ENCODE measurements at places on chromosomes 3 and 15.
A peak's percentile ranks its signal among the peaks of the same experiment; 100 is the strongest.

DNA sequence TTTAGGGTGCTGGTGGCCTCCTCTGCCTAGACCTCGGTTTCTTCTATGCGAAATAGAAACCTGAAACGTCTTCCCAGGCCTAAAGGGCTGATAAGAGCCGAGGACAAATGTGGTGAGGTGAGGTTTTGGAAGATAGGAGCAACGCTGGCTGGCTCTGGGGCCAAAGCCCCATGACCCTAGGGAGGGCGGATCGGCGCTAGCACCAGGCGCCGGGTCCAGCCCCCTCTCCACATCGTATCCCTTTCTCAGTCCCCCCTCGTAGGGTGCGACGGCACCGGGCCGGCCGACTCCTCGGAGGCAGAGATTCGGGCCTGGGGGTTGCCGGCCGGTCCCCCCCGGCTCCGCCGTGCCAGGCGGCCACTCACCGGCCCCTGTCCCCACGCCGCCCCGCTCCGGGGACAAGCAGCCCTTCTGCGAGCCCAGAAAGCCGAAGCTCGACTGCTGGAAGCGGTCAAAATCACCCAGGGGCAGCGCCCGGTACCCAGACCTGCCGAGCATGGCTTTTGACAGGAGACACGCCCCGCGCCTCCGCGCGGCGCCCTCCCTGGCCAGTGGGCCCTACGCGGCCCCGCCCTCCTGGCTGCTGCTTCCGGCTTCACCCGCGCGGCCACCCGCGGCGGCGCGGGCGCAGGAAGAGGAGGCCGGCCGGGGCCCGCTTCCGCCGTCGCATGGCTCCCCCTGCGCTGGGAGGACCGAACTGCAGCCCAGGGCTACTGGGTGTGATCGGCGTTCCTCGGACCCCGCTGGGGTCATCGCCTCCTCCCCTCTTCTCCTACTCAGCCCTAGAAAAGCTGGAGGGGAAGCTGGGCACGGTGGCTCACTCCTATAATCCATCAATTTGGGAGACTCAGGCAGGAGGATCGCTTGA, at the start of gene STOML1:
STOML1 (minus strand) TSS at position 570 of the 868 bp plus-strand sequence; CDS start at position 498, 72 bp downstream.
- peak; percentile 82 for DNase-seq

DNA sequence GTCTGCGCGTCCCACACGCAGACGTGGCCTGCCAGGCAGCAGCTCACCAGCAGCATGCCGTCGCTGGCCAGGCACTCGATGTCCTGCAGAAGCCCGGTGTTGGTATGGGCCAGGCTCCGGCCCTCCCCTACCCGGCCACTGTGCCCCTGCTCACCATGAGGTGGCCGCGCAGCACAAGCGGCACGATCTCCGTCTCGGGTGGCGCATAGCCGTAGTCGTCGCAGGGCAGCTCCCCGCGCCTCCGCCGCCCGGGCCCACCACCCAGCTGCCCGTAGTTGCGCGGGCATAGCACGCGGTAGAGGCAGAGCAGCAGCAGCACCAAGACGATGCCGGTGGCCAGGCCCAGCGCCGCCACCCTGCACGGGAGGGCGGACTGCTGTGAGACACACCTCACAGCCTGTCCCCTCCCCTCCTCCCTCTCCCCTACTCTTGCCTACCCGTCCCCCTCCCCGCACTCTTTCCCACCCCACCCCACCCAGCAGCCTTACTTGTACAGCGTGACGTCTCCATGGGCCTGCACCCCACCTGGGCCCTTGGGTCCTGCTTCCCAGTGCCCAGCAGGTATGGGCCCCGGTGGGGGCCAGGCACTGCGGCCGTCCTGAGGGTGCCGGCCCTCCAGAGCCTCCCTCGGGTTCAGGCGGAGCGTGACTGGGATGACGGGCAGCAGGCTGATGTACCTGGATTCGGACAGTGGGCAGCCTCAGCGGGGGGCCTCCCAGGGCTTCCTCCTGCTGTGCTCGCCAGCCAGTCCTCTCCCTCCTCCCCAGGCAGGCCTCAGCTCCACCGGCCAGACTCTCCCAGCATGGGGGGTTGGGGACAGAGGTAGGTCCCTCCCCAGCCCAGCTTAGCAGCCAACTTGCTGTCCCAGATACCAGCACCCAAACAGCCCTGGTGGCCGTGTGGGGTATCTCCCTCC, 37.6 kb downstream of the PTPN23 start:
- DNase-seq, result no peak

- DNase-seq, result no peak
These were observed 9.1 kb upstream of the ISL2 start for GRCh38 chr15:76327191-76328105.

- DNase-seq, result no peak
These were observed 1.5 kb downstream of the STXBP5L start for GRCh38 chr3:120909602-120909878.

GRCh38 chr3:133706033-133706432, 40.2 kb upstream of the TF start:
- DNase-seq, result no peak

- no peak for DNase-seq
These were observed 622 bp downstream of the NAALADL2 start for GRCh38 chr3:174859756-174860155.

DNA sequence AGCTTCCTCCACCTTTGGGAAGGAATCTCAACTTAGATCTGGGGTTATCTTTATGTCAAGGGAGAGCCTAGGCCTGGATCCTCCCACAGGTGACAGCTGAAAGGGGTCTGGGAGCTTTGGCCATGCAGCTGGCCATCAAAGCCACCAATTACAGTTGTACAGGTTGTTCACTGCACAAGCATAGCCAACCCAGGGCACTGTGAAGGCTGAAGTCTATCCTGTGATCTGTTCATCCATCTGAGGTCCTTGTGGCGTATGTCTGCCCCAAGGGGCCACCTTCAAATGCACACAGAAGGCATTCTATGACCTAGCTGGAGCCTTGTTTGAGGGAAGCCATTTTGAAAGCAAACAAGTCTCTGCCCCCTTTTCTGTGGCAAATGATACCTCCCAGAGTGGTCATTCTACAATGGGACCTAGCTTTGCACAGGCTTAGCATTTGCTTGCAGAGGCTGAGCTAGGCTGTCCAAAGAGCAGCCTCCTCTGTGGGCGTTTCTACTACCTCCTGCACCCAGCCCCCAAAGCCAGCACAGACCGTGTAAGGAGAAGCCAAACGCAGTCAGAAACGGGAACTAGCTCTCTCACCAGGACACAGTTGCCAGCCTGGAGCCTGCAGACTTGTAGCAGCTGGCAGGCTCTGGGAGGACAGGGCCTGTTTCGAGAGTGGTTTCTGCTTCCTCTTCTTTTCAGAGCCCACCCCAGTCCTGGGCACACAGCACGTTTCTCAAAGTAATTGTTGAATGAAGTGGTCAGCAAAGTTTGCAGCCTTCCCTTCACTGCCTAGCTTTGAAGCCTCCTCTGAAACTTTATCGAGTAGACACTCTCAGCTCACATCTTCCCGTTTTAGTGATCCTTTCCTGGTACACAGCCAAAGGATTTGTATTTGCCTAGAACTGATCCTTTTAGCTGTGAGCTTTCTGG, 157.3 kb upstream of the SMAD3 start:
- DNase-seq, result no peak

- no peak for DNase-seq
These were observed 315.5 kb downstream of the TLE3 start for GRCh38 chr15:69782139-69782658.

- no peak for DNase-seq
These were observed 143.2 kb downstream of the FAM43A start for GRCh38 chr3:194828926-194829325.

DNA sequence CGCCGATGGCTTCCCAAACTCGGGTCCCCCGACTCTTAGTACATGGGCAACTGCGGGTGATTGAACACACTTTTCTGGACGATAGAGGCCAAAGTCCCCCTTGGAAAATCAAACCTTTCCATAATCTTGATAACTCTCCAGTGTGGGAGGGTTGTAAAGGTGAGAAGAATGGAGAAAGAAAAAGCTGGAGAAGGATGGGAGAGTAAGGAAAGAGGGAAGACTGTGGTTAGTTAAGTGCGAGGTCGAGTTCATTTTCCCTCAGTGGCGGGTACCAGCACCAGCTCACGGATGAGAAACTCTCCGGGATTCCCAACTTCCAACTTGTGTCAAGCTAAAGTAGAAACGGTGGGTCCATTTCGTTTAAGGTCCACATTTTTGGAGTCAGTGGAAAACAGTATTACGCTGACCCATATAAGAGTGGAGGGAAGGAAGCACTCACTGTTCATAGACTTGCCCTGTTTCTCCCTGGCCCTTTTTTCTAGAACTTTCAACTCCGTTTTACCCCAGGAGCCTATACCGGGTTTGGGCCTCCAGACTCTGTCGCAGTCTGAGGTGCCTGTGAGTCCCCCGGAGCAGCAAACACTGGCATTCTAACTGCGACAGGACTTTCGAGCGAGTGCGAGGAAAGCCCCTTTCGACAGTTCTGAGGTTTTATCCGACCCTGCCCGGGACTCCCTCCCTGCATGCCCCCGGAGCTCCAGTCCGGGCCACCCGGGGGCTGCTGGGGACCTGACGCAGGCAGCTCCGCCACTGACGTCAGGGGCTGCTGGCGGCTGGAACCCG, 14.8 kb downstream of the ZIC1 start:
- no peak for DNase-seq

- no peak for DNase-seq
These were observed 26.9 kb downstream of the LOXL1 start for GRCh38 chr15:73952913-73953750.

DNA sequence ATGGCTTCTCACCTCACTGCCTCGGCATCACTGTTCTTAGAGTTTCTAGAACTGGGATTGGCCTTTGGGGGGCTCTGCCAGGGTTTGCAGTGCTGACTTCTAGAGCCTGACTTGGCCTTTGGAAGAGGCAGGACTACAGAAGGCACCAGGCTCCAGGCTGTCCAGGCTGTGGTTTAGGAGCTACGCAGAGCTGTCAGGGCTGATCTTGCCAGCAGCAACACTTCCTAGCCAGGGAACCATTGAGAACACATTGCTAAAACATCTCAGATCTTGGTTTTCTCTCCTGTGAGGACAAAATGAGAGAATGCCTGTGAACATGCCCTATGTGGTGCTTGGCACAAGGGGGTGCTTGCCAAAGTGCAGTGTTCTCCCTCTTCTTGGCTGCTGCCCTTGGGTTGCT, 34.6 kb upstream of the APEH start:
- no peak for DNase-seq

GRCh38 chr3:62095756-62096155, 277.6 kb downstream of the FEZF2 start:
- no peak for DNase-seq

DNA sequence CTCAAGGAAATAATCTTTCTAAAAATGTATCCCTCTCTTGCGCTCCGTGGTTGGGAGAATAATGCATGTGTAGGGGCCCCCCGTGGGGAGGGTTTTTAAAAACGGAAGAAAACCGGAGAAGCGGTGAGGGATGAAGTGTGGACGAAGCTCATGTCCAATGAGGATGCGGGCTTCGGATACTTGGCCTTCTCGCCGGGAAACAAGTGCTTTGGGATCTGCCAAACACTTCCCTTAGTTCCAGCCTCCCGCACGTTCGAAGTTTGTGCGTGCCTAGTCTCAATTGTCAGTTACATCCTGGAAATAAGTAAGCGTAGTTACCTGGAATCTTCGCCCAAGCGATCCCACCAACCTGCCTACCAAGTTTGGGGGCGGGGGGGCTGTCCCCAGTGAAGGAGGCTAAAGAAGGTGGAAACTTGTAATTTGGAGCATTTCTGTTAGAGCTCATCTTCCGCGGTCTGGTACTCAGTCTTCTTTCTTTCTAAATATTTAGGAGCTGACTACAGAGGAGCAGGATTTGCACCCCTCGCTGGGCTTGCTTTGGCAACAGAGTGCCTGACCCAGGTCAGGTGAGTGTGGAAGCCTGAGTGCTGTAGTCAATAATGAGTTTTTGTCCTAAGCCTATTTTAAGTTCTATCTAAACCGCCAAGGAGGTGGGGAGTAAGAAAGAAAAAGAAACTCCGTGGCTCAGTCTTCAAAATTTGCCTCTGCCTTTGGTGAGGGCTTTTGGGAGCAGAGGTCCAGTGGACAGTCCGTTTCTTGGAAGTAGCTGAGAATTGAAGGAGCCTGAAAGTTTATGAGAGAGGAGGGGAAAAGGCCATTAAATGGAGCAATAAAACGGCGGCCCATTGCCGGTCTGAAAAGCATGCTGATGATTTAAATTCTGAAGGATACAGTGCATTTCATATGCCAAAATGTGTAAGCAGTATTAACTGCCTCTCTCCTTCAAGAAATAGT, 1.1 kb downstream of the ITPR1 start:
- DNase-seq, result no peak

GRCh38 chr3:172713316-172713715, 2.4 kb upstream of the NCEH1 start:
- DNase-seq, result no peak

DNA sequence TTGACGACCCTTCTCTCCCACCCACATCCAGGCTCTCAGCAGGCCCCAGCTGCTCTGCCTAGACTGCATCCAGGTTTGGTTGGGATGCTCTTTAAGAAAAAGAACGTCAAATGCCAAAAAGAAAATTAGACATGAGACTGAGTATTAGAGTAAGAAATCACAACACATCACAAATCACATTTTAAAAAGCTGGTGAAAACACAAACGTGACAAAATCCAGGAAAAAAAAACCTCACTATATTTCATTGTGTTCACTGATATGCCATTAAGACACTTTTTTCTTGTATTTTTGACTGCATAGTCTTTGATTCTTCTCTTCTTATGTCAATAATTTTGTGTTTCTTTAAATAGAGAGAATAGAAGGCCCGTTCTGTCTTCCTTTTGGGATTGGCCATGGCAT, 243.7 kb downstream of the TLE3 start:
- peak; percentile 46 for DNase-seq
